Right forelimb (tissue), 1 donor: ENCODE measurements at places on chromosomes 7 and 10.

DNA sequence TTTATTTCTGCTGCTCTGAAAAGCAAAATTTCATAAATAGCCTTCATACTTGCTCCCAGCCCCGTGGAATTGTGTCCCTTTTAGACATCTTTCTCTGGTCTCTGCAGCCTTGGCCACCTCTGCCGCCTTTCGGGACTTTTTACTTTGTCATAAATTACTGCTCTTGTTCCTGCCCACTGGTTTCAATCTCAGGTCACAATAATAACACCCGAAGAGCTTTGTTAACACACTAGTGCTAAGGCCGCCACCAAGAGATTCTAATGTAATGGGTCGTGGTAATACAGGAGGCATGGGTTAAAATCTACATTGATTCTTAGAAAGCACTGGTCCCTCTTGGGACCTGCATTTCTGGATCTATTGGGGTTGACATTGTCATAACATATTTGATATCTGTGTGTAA lies 276.0 kb upstream of the VWC2 start:
- no peak for DNase-seq

GRCh38 chr10:80861882-80862281 lies 324.2 kb downstream of the SH2D4B start:
- DNase-seq, result no peak

DNA sequence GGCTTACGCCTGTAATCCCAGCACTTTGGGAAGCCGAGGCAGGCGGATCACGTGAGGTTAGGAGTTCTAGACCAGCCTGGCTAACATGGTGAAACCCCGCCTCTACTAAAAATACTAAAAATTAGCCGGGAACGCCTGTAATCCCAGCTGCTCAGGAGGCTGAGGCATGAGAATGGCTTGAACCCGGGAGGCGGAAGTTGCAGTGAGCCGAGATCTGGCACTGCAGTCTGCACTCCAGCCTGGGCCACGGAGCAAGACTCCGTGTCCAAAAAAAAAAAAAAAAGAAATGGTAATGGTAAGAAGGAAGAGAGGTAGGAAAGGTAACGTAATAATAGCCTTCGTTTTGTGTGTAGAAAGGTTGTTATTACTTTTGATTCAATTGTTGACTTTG lies 1.2 kb downstream of the HSPA14 start:
- no peak for DNase-seq

- DNase-seq, result no peak
These were observed 21.6 kb downstream of the HIP1 start for GRCh38 chr7:75716992-75717626.

DNA sequence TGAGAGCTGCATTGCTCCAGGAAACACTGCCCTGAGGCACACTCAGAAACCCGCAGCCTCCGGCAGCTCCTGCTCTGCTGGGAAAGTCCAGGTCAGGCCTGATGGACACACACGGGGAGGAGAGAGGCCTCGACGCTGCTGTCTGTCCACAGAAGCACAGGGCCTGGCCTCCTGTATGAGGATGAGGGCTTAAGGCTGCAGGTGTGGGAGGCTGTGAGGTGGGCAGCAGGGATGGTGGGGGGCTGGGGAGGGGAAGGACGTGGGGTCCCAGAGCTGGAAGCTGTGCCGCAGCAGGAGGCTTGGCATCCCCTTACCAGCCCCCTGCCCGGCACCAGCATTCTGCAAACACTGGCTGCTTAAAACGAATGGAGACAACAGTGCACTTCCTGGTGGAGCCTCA lies 186.2 kb downstream of the DNAJB6 start:
- no peak for DNase-seq
